ENCODE measurements at places on chromosomes 12 and 14.

- DNase-seq, result no peak
These were observed 153.6 kb upstream of the ARID2 start for GRCh38 chr12:45575823-45576475.

- peak; percentile 23 for DNase-seq
These were observed 275.0 kb upstream of the G2E3 start for GRCh38 chr14:30283822-30284446.

GRCh38 chr14:24422261-24422660 lies 7.2 kb downstream of the CBLN3 start:
- no peak for DNase-seq

- no peak for DNase-seq
These were observed 103.8 kb downstream of the CCDC92 start for GRCh38 chr12:123868791-123869190.

DNA sequence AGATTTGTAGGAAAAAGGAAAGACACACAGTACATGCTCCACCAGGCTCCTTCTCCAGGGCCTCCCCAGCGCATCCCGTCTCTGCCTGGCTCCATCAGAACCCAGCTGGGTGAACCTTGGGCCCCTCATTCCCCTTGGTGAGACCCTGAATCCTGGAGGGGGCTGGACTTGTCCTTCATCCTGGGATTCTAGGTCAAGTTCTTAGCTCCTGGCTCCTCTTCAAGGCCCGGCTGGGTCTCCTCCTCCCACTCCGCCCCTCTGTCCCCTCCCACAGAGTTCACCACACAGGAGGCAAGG lies 49.2 kb downstream of the PSMA6 start:
- DNase-seq, result no peak

- no peak for DNase-seq
These were observed 364.5 kb downstream of the PAWR start for GRCh38 chr12:79326222-79326621.

DNA sequence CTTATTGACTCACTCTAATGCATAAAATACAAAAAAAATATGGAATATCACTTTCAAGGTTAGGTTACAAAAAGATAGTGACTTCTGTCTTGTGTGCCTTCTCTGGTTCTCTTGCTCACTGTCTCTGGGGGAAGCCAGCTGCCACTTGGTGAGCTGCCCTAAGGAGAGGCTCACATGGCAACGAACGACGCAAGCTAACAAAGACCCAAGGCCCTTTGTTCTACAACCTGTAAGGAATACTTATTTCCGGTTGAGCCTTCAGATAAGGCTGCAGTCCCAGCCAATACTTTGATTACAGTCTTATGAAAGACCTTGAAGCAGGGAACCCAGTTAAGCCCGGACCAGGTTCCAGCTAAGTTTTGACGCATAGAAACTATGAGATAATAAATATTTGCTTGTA lies 242.4 kb upstream of the TBX3 start:
- no peak for DNase-seq

DNA sequence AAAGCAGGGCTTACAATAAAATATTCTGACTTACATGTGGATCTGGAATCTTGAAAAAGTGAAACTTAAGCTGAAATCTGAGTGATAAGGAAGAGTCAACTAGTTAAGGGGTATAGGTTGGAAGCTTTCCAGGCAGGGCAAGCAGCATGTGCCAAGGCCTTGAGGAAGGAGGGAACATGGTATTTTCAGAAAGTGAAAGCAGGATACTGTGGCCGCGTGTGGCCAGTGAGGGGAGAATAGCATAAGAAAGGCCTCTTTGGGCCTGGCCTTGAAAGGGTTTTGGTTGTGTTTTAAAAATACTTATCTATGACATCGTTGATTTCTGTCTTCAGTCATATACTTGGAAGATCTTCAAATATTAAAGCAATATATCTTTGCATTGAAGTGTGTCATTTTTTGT lies 213.4 kb downstream of the AKAP6 start:
- DNase-seq, result no peak

- DNase-seq, result no peak
These were observed 61.9 kb upstream of the BEGAIN start for GRCh38 chr14:100649173-100649519.

GRCh38 chr12:107027636-107028053 lies 40.7 kb upstream of the MTERF2 start:
- no peak for DNase-seq

DNA sequence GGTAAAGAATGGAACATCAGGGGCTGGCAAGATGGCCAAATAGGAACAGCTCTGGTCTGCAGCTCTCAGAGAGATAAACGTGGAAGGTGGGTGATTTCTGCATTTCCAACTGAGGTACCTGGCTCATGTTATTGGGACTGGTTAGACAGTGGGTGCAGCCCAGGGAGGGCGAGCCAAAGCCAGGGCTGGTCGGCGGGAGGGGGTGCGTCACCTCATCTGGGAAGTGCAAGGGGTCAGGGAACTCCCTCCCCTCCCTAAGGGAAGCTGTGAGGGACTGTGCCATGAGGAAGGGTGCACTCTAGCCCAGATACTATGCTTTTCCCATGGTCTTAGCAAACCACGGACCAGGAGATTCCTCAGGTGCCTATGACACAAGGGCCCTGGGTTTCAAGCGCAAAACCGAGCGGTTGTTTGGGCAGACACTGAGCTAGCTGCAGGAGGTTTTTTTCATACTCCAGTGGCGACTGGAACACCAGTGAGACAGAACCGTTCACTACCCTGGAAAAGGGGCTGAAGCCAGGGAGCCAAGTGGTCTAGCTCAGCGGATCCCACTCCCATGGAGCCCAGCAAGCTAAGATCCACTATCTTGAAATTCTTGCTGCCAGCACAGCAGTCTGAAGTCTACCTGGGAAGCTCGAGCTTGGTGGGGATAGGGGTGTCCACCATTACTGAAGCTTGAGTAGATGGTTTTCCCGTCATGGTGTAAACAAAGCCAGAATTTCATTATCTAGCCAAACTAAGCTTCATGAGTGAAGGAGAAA lies 317.6 kb downstream of the NELL2 start:
- no peak for DNase-seq

DNA sequence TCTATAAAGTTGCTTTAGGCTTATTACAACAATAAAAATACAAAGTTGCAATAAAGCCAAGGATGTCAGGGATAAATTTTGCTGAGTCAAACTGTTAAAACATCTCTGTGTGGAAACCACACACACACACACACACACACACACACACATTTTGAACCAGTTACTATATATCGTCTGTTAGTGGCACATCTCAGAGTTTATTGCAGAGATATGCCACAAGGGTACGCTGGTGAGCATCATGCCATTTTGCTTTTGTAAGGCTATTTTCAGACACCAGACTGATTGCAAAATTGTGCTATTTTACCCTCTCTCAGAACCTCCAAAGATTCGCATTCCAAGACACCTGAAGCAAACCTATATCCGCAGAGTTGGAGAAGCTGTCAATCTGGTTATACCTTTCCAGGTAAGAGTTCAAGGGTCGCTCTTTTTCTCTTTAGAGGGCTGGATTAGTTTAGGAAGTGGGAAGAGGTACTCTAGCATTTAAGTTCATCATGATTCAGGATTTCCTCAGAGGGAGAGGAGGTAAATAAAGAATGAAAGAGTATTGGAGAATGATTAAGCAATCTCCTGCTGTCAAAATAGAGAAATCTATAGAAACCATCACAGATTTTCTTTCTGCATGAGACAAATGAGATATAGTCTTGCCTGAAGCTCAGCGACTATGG lies 27.3 kb upstream of the CHPT1 start:
- no peak for DNase-seq

DNA sequence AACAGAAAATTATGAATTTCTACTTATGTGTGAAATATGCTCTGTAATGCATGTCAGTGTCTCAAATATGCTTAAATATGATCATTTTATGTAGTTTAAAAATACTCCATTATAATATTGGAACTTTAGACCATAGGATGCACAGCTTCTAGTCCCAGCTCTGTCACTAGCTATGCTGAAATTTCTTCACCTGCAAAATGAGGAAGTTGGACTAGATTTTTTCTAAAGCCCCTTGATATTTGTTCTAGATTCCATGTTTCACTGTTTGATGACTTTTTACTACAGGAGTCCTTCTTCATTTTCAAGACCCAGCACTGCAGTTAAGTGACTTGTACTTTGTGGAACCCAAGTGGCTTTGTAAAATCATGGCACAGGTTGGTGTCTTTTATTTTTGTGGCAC lies 90.1 kb downstream of the LRRK2 start:
- no peak for DNase-seq

DNA sequence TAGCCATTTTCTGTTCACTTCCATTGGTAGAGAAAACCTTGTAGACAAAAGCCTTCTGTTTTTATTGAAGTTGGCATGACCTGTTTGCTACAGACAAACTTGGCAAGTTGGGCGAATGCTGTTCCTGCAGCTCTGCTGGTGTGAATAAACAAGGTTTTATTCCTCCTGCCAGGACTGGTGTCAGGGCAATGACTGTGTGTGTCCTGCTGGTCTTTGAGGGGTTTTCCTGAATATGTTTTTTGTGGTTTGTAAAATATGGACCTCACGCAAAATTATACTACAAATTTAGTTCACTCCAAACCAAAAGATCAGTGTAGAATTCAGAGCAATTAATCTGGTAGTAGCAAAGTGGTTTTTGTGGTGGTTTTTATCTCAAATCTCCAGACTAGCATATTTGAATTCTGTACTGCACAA lies 140.8 kb downstream of the ERC1 start:
- no peak for DNase-seq

GRCh38 chr12:22728987-22729386 lies 104.0 kb downstream of the ETNK1 start:
- no peak for DNase-seq

- DNase-seq, result no peak
These were observed 12.9 kb downstream of the VPS37B start for GRCh38 chr12:122882908-122883558.

- DNase-seq, result no peak
These were observed 68.2 kb upstream of the TBX3 start for GRCh38 chr12:114752217-114752616.

Measured in NCI-H187 (cell line).